Fibroblast of skin of abdomen (primary cell): ENCODE measurements at places on chromosomes 7 and 10.
A peak's percentile ranks its signal among the peaks of the same experiment; 100 is the strongest.

DNA sequence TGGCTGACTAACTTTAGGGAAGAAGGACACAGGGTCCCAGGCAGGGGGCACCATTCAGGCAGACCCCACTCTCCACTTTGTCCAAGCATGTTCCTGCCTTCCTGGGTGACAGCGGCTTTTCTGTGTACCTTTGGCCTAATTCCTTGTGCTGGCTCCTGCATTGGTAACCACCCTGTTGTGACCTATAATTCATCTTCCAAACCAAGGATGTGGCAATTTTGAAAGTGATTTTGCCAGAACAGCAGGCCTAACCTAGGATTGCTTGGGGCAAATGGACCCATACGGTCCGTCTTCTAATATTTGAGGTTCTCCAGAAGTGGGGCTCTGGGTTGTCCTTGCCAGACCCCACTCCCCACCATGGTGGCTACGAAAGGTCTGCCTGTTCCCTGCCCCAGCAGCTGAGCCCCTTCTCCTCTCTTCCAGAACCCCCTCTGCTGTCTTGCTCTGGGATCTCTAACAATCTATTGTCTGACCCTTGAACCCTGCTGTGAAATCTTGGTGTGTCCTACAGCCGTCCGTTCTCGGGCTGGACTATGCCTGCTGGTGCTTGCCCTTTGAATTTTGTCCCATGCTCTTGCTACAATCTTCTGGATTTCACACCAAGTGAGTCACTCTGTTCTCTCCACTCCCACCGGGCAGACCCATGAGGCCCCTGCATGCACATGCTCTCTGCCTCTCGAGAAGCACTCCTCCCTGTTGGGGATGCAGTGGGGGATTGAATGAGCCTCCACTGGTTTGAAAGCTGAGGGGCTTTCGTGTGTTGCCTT, 316.0 kb downstream of the CXCL12 start:
- no peak for DNase-seq

- no peak for DNase-seq
Observed at GRCh38 chr10:110458266-110458920, 39.3 kb upstream of the DUSP5 start.

DNA sequence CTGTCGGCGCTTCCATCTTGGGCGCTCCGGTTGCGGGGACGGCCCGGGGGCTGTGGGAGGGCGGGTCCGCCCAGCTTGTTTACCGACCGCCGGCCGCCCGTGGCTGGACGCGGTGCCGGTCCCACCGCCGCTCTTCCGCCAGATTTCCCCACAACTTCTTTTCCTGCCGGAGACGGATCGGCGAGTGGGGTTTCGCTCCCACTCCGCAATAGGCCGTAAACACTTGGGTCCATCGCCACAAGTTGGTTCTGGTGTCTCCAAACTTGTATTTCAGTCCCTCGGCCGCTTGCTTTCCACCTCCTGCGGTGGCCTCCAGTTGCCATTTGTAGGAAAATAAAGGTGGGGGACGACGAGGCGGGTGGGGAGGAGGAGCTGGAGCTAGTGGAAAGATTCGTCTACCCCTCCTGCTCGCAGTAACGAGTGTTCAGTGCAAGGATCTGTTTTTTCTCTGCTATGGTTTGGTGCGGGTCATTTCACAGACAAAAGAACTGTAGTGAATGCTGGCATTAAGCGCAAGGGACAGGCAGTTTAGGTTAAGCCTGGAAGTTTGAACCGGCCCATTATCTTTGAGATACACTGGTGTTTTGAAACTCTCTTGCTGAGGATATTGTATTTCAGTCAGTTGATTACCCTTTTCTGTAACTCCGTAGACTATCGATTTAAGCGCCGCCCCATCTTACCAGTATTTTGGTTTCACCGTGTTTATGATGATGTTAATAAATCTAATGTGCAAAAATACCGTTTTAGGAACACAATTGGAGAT, 24.3 kb upstream of the ZRANB1 start:
- peak; percentile 23 for DNase-seq

DNA sequence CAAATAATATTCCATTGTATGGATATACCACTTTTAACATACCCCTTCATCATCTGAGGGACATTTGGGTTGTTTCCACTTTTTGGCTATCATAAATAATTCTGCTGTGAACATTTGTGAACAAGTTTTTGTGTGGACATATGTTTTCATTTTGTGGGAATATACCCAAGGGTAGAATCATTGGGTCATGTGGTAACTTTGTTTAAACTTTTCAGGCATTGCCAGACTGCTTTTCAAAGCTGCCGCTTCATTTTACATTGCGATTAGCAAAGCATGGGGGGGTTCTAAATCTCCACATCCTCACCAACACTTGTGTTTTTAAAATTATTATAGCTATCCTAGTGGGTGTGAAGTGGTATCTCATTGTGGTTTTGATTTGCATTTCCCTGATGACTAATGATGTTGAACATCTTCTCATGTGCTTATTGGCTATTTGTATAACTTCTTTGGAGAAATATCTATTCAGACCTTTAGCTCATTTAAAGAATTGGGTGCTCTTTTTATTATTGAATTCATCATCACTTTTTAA, 8.4 kb upstream of the HHEX start:
- no peak for DNase-seq

DNA sequence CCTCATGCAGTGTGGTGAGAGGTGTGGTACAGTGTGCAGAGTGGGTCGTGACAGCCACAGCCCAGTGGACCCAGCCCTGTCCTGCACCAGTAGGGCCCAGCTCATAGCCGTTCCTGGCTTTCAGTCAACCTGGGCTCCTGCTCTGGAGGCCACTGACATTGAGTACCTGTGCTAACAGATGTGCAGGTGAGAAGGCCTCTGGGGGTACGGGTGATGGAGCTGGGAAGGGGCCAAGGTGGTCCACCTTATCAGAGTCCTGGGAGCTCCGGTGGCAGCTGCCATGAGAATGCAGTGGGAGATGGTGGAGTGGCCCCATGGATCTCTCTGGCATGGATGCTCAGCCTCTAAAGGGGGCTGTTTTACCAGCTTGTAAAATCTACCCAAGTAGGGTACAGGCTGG, 6.1 kb upstream of the TBRG4 start:
- DNase-seq: no peak

DNA sequence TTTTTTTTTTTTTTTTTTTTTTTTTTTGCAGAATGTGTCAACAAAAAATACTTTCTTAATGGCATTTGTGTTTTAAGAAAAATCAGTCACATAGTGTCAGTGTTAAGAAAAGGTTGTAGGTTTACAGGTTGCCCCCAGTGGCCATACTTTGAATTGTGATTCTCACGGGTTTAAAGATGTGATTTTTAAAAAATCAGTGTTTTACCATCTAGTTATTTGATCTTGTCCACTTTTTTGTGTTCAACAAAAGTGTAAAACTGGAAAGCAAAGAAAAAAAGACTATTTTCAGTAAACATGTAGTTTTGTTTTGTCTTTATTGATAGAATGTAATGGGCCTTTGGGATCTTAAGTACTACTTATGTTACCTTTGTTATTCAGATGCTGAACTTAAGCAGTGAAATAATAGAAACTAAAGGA, 25.7 kb downstream of the SUV39H2 start:
- peak; percentile 17 for DNase-seq

DNA sequence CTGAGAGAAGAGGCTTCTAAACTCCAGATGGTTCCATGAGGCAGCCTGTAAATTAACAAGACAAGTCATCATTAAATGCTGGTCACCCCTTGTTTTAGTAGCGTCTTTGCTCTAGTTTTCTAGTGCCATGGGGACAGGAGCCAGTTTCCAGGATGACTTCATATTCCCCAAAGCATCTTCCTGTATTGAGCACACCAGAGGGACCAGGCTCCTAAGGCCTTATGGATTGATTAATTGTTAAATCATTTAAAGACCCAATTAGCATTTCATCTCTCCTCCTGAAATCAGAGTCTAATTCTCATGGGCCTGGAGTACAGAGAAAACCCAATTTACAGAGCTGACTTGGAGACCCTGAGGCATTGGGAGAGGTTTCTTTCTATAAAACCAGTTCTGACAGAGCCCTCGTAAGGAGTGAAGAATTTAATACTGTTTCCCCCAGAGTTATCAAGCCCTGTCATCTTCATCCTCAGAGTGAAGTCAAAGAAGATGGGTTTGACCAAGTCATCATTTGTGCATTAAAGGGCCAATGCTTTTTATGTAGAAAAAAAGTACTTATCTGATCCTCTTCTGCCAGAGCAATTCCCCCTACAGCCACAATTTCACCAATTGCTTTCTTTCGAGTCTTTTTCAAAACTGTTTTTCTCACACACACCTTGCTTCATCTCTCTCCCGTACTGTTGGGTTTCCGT, 678.7 kb downstream of the SDK1 start:
- no peak for DNase-seq

- DNase-seq: no peak
Observed at GRCh38 chr10:108836362-108836761, 1086.9 kb downstream of the XPNPEP1 start.

- DNase-seq: no peak
Observed at GRCh38 chr7:86558680-86559501, 84.8 kb upstream of the GRM3 start.

- DNase-seq: peak; percentile 9
Observed at GRCh38 chr7:24685708-24686107, 71.6 kb downstream of the GSDME start.

DNA sequence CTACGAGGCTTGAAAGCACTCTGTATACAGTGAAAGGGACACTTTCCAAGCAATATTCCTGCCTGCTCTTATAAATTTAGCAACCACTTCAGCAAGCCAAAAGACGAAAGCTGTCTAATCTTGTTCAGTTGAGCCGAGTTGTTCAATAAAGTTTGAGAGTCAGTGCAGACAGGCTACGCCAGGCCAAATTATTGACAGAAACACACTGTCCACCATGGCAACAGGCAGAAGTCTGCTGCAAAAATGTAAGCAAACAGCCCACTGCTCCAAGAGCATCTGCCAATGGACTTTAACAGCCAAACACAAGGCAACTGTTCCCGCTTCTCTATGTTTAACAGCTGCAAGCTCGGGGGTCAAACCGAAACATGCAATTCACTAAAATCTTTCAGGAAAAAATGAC, 85.7 kb downstream of the GLI3 start:
- peak; percentile 40 for DNase-seq

GRCh38 chr10:78549140-78549935, 515.7 kb downstream of the RPS24 start:
- DNase-seq: no peak

- peak; percentile 43 for DNase-seq
Observed at GRCh38 chr10:115084277-115084850, 8.8 kb upstream of the ATRNL1 start.

DNA sequence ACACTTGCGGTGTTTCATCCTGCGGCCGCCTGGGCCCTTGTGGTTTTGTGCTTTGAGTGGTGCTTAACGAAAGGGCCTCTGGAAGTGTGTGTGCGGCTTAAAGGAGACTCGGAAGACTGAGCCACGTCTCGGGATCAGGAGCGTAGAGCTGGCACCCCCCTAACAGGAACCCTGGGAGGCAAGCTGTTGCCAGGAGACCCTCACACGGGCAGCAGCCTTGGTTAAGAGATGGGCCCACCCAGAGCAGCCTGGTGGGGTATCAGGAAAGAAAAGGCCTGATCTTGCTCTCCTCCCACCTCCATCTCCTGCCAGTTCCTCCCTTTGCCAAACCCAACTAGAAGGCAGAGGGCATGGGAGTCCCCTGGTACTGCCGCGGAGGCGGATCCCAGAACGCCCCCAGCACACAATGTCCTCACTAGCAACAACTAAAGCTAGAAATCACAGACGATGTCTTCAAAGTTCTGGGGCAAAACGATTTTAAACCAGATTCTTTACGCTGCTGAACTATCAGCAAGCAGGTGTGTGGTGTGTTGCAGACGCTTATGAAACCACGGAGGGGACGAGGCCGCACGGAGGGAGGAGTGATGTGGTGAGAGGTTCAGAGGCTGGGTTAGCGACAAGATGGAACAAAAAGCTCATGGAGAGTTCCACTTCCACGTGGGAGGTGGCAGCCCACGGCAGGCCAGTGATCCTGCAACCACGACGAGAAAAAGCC, 67.0 kb upstream of the INPP5A start:
- no peak for DNase-seq

DNA sequence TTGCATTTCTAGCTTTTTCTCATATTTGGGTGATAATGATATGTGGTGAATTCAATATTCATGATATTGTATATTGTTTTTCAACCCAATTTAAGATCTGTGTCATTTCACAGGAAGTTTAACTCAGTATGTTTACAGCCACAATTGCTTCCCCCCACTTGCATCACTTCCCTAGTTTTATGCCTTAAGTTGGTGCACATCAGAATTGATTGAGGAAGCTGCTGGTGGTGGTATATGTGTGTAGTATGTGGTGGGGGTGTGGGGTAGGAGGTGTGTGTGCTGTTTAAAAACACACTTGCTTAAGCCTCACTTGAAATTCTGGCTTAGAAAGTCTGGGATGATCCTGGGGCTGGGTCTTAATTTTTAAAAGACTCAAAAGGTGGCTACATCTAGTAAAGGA, 245.1 kb upstream of the AOAH start:
- no peak for DNase-seq
